ENCODE measurements at places on chromosomes 11 and 22. TPM values are rescaled to one million over a fixed set of nuclear protein-coding genes. Genes with fewer than 3 reads are reported as not detected.

Gene SLN
- 427 TPM for total RNA-seq

Gene FJX1
- total RNA-seq = 1.1 TPM

Gene TEX12
- not detected for total RNA-seq

Gene SHISAL1
- 4.2 TPM for total RNA-seq

Gene ESAM
- 67.2 TPM for total RNA-seq

Gene SYTL2
- 7.2 TPM for total RNA-seq

Gene FREY1
- 0.47 TPM for total RNA-seq

Gene PACS1
- total RNA-seq = 51.6 TPM

Gene PRDM11
- total RNA-seq = 16.3 TPM

Gene PARVG
- 9.5 TPM for total RNA-seq

Gene IGLL1
- not detected for total RNA-seq

Gene CALCA
- not detected for total RNA-seq

Gene MYEOV
- 2.9 TPM for total RNA-seq

Gene FBLN1
- 348 TPM for total RNA-seq

Gene OR5P2
- not detected for total RNA-seq

Gene MIOX
- not detected for total RNA-seq

Gene C11orf52
- total RNA-seq = 1.6 TPM

Gene DLG2
- total RNA-seq = 7.4 TPM

Gene MRGPRX4
- total RNA-seq = not detected

Gene PYGM
- total RNA-seq = 31.3 TPM

Gene RRAS2
- total RNA-seq = 34.2 TPM

Gene ANGPTL5
- 1.4 TPM for total RNA-seq

Gene FAM227A
- 0.44 TPM for total RNA-seq

Gene ADM2
- total RNA-seq = 0.52 TPM

Gene GDPD4
- total RNA-seq = not detected

Gene CSRP3
- 1,289 TPM for total RNA-seq

Gene APOA5
- not detected for total RNA-seq

Gene NXPE2
- not detected for total RNA-seq
